B cell (primary cell): ENCODE measurements at places on chromosomes 5 and 9.
A peak's percentile ranks its signal among the peaks of the same experiment; 100 is the strongest.

- no peak for DNase-seq
Measured at GRCh38 chr5:107199756-107200155, 471.0 kb downstream of the EFNA5 start.

GRCh38 chr5:172648755-172649154, 7.7 kb downstream of the NEURL1B start:
- no peak for DNase-seq

DNA sequence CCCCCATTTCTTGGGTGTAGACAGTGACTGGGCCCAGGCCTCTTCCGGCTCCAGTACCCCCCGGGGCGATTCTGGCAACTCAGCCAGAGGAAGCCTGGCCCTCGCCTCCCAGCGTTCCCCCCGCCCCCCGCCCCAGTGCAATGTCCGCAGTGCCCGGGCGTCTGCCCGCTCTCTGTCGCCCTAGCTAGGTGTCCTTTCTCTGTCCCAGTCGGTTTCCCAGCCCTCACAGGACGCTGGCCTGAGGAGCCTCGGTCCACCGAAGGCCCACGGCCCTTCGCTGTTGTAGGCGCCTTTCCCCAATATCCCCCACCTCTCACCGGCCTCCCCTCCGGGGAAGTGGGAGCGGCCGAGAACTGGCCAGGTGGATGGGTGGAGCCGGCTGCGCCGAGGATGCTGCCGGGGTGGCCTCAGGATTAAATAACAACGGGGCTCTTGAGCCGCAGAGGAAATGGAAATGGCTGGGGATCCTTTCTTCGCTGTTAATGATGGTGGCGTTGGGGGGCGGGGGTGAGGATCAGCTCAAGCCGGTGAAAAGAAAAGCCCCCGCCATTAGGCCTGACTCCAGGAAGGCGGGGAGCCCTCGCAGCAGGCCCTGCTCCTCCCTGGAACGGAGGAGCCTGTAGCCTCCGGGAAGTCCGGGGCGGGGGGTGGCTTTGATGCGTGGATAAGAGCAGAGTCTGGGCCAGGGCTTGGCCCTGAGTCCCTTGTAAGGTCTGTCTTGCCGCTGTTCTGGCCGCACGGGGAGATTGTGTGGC, 1.1 kb upstream of the SPRY4 start:
- DNase-seq: peak; percentile 29

DNA sequence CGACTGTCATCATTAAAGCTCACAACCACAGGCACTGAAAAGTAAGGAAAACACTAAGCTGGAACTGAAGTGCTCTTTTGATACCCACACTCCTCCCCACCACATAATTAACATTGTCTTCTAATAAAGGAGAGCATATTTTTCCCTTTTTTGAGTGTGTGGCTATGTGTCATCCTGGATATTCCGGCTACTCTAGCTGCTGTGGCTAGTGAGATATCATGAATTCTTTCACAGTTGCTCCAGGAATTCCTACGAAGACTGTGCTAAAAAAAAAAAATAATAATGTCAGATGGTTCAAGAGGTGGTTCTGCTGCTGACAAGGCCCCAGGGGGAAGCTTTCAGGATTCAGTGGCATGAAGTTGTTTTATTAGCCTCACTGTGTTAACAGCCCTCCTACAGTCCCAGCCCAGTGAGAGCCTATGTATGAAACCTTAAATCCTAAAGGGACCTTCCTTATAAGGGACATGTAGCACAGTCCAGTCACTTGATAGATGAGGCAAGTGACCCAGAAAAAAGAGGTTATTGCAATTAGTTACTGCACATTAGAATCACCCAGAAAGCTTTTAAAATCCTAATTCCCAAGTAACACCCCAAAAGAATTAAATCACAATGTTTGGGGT, 46.6 kb downstream of the TMEM252 start:
- DNase-seq: no peak

- no peak for DNase-seq
Measured at GRCh38 chr9:126388964-126389708, 62.5 kb downstream of the MVB12B start.

GRCh38 chr5:3099526-3099925, 348.0 kb upstream of the IRX2 start:
- no peak for DNase-seq

DNA sequence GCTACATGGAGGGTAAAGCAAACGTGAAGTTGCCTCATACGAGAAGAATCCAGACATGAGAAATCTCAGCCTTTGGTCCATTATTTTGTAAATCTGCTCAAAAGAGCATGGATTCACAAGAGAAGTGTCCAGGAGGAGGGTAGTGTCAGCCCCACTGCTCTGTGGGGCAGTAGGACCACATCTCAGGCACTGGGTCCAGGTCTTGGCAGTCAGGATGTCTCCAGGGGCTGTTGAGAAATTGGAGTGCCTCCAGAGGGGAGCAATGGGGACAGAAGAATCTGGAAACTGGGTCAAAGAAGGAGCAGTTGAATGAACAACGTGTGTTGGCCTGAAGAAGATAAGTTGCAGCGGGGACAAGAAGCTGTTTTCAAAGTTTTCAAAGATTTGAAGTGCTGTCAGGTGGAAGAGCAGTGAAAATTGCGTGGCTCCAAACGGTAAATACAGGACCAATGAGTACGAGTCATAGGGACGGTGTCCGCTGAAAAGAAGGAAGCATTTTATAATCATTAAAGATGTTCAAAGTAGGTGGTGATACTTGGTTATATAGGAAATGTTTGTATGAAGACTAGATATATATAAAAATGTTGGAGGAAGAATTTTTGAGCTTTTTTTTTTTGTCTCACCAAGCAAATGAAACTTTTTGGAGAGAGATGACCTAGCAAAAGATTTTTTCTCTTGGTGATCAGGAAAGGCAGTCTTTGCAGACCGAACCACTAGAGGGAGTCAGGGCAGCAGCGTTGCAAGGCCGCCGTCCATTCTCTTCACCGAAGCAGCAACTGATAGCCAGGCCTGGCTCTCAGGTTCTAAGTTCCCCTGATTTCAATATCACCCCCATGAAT, 57.1 kb upstream of the ZBED3 start:
- DNase-seq: peak; percentile 55

- DNase-seq: no peak
Measured at GRCh38 chr9:114316605-114317230, 6.2 kb upstream of the ORM1 start.

DNA sequence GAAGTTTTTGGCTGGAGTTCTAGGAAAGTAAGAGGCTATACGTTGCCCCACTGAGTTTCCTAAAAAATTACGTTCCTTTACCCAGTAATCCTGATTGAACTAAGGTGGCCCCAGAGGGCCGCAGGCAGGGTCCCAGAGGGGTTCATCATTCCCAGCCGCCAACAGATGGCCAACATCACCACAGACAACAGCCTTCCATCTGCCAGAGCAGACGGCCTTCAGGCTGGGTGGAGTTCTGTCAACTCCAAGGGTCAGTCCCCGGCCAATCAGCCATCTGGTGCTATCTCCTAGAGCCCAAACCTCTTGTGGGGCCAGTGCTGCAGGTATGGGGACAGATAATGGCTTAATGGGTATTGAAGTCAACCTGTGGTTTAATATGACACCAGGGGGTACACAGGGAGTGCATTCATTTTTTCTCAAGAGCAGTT, 30.4 kb downstream of the TBC1D2 start:
- DNase-seq: no peak

DNA sequence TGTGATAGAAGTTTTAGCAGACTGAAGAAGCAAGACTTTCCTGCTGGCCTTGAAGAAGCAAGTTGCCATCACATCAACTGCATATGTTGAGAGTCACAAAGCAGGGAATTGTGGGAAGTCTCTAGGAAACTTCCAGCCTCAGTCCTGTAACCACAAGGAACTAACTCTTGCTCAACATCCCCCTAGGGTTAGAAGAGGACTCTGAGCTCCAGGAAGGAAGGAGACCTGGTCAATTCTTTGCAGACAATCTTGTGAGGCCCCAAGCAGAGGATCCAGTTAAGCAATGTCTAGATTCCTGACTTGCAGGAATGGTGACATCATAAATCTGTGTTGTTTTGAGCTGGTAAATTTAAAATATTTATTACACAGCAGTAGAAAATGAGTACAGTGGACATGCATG, 18.6 kb upstream of the ZNF366 start:
- no peak for DNase-seq

DNA sequence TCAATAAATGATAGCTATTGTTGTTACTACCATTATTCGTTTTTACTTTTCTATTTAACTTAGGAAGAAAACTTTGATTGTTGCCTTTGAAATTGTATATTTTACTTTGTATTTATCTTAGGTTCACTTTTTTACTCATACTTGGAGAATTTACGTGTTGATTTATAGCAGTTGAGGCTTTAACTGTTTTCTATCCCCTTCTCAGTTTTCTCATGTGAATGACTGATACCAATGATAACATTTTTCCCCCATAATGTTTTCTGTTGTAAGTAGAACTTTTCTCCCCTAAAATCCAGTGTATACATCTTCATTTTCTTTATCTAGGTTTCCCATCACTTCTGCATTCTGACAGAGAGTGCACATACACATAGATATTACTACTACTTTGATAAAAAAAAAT, 54.4 kb downstream of the FSD1L start:
- no peak for DNase-seq

- no peak for DNase-seq
Measured at GRCh38 chr9:137696136-137696925, 77.5 kb downstream of the EHMT1 start.
